ENCODE measurements at places on chromosomes 3 and 15.

- DNase-seq, result no peak
Measured at GRCh38 chr3:32630266-32630665, 54.7 kb upstream of the CNOT10 start.

DNA sequence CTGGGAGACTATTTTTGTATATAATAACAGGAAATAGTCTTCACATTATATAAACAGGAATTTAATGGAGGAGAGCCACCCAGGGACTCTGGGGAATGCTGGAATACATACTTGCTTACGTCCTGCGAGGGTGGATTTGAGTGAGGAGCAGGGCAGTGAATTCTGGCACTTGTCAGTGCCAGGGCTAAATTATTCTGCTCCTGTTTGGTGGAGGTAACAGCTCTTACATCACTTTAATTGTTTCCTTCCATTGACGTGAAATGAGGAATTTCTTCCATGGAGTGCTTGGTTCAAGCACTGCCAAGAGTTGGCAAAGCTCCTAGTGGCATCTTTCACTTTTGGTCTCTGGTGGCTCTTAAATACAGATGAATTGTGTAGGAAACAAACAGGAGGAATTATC is 94.1 kb upstream of the GOLGA8J start:
- no peak for DNase-seq

DNA sequence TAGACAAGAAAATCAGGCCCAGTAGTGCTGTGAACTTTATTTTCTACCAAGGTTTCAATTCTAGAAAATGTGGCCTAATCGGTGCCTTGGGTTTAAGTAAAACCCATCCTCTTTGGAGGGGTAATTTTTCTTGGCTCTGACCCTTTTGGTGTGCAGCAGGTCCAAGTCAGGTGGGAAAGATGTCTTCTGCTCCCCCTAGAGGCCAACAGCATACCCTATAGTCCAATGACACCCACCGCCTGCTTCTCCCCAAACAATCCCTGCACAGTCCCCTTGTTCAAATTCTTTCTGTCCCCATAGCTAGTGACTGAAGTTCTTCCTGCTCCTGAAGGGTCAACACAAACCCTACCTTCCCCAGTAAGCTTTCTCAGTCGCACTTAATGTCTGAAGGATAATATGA is 261.8 kb upstream of the GOLGA6L4 start:
- DNase-seq, result no peak

DNA sequence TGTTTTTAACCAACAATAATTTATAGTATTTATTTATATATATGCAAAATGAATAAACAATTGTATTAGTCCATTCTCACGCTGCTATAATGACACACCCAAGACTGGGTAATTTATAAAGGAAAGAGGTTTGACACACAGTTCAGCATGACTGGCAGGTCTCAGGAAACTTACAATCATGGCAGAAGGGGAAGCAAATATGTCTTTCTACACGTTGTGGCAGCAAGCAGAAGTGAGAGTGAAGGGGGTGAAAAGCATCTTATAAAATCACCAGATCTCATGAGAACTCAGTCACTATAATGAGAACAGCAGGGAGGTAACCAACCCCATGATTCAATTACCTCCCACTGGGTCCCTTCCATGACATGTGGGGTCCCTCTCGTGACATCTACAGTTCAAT is 162.8 kb upstream of the SLITRK3 start:
- no peak for DNase-seq

DNA sequence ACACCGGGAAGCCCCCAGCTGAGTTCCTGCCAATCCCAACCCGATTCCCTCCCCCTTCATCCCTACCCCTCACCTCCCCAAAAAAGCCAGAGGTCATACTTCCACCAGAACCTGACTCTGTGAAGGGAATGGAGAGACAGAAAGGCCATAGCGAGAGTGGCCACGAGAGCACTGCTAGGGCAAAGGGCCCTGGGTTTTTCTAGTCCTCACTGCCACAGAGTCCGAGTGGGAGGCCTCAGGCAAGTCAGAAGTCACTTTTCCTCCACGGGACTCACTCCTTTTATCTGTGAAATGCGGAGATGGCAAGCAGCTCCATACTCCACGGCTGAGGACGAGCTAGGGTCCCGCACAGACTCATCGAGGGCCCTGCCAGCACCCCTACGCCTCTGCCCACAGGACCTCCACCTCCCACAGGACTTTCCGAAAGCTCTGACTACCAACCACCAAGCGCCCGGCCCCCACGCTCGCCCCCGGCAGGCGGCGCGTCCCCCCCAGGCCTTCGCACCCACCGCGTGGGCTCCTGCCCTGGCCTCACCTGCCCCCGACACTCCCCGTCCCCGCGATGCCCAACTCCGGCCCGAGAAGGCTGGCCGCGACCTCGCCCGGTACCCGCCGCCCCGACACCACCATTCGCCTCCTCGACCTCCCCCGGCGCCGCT is 792 bp downstream of the ATP13A3 start:
- peak; percentile 31 for DNase-seq

- DNase-seq, result no peak
Measured at GRCh38 chr15:78107471-78107870, 15.1 kb downstream of the SH2D7 start.

DNA sequence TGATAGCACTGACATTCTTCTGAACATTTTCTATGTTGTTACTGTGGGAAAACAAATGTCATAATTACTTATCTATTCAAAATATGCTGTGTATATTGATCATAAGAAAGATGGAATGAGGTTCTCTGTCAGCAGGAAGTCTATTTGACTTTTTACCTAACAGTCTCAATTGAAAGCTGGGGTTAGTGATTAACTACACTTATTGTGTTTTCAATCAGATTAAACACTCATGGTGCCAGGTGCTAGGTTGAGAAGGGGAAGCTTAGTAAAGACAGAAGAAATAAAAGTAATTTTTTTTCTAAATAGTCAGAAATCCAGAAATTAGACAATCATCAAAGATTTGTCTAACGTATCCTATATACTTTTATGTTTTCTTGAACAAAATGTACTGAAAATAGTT is 281.0 kb upstream of the NR2E3 start:
- DNase-seq, result no peak

DNA sequence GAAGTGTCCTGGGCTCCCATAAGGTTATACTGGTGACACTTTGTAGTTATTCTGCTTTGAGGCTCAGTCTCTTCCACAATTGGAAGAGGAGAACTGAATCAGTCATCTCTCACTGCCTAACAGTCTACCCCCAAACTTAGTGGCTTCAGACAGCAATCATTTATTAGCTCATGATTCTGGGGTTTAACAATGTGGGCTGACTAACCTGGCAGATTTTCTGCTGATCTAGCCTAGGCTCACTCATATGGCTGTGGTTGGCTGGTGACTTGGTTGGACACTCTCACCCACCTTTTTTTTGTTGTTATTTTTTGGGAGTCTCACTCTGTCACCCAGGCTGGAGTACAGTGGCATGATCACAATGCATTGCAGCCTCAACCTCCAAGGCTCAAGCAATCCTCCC is 7.1 kb downstream of the GPD1L start:
- DNase-seq, result no peak
